ENCODE measurements at places on chromosomes 11 and 22.

- DNase-seq = no peak
Observed at GRCh38 chr11:34332524-34332923, 25.3 kb downstream of the ABTB2 start.

GRCh38 chr11:1303126-1303821 lies 6.2 kb downstream of the TOLLIP start:
- DNase-seq = no peak

- DNase-seq = no peak
Observed at GRCh38 chr11:70933981-70934583, 318.3 kb downstream of the SHANK2 start.

GRCh38 chr11:47881145-47881544 lies 33.0 kb upstream of the NUP160 start:
- no peak for DNase-seq

- DNase-seq = no peak
Observed at GRCh38 chr11:38547462-38547861, 1949.4 kb upstream of the RAG2 start.

- DNase-seq = no peak
Observed at GRCh38 chr11:92225568-92226330, 1.1 kb downstream of the FAT3 start.

DNA sequence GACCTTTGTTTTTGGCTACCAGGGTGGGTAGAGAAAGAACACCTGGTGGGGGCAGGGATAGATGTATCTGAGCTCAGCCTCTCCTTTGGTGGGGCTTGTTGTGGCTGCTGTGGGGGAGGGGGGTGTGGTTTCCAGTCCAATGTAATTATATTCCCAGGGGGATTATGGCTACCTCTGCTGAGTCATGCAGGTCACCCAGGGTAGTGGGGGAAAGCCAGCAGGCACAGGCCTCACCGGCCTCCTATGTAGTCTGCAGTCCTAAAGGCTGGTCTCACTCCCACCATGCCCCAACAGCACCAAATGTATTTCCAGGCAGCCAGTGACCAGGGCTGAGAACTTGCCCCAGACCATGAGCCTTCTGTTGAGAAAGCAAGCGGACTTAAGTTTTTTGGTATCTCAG lies 119.6 kb downstream of the DYNC2H1 start:
- DNase-seq = no peak

DNA sequence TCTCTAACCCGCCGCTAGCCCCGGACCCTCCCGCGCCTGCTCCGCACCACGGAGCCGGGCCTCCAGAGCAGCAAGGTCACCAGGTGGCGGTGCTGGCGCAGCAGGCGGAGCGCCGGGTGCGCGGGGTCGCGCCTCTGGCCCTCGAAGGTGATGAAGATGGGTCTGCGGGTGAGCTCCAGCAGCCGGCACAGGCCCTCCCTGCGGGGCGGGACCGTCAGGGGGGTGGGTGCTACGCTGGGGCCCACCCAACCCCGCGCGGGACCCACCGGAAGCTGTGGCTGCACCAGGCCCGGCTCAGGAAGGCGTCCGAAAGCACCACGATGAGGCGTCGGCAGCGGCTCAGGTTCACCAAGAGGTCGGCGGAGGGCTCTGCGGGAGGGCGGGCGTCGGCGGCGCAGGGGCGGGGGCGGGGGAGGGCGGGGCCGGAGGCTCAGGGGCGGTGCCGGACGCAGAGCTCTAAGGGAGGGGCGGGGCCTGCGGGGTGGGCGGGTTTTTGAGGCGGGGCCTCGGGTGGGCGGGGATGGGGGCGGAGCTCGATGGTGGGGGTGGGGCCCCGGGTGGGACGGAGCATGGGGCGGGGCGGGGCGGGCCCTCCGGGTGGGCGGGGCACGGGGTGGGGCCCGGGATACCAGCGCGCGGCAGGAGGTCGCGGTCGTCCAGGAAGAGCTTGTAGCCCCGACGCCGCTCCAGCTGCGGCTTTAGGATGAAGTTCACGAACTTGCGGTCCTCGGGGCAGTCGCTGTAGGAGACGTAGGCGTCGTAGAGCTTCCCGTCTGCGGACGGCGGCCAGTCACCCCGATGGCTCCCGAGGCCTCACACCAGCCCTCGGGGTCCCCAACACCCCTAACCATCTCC lies 7.8 kb downstream of the SIGIRR start:
- peak; percentile 82 for DNase-seq

- no peak for DNase-seq
Observed at GRCh38 chr11:23212807-23213206, 352.5 kb upstream of the CCDC179 start.

- no peak for DNase-seq
Observed at GRCh38 chr11:133164986-133165385, 367.3 kb downstream of the OPCML start.

DNA sequence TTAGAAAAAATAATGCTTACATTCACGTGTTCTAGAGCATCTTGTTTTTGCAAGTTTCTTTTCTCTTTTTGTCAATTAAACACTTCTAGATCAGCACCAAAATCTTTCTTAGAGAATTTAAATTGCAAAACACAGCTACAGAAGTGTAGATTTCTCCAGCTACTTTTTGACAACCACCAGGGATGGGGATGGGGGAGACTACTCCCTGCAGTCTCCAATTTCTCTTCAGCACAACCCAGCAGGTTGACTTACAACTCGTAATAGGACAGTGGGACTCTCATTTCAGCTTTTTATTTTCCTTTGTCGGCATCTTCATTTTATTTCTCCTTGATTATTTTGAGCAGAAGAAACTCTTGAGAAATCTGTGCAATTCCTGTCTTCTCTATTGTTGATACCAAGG lies 441.2 kb downstream of the LRRC4C start:
- DNase-seq = no peak

DNA sequence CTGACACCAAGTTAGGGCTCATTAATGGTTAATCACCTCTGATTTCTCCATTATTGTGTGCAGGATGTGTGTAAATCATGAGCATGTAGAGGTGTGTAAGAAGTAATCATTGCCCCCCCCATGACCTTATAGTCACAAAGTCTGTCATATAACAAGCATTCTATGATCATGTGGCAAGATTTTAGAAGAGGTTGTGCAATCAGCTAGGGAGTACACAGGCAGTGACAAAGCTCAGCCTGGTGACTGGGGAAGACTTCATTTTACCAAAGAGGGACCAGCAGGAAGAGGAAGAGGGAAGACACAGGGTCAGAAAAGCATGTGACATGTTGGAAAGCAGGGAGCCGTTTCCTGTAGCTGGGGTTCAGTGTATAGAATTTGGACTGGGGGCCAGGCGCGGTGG lies 176.5 kb upstream of the LARGE1 start:
- no peak for DNase-seq

GRCh38 chr22:28706845-28707244 lies 27.2 kb upstream of the TTC28 start:
- no peak for DNase-seq

DNA sequence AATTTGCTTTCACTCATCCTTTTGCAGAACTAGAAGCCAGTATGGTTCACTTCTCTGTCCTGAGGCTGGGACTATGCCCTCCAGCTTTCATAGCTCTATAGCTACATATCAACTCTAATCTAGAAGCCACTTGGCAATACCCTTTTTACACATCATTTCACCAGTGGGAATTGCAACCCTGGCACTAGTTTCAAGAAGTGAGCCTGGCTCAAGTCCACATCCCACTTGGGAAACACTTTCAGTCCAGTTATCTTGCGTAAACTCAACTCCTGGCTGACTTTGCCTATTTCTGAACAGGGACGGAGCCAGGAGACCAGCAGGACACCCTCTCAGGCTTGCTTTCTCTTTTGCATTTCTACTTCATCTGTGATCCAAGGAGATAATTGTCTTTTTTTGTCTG lies 19.9 kb upstream of the FAT3 start:
- DNase-seq = no peak
